ENCODE measurements at places on chromosomes 5 and 9.

DNA sequence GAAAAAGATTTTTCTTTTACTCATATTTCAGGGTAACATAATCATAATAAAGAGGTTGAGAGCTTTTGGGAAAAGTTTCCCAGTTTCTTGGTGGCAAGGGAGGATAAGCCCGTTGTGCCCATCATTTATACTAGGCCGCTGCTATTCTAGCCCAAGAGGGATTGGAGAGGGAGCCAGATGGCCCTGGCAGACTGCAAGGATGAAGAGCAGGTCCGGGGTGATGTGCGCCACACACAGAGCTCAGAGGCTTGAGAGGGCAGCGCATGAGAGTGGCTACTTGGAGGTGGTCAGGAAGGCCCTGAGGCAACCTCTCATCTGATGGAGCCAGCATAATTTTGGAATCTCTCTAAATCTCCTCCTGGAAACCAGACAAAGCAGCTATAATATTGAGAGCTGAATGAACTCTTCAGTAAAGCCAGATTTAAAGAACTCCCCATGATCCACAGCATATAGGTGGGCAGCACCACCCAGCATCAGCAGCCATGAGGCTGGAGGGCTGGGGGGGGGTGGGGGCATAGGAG is 110.1 kb downstream of the MED27 start:
- no peak for DNase-seq

DNA sequence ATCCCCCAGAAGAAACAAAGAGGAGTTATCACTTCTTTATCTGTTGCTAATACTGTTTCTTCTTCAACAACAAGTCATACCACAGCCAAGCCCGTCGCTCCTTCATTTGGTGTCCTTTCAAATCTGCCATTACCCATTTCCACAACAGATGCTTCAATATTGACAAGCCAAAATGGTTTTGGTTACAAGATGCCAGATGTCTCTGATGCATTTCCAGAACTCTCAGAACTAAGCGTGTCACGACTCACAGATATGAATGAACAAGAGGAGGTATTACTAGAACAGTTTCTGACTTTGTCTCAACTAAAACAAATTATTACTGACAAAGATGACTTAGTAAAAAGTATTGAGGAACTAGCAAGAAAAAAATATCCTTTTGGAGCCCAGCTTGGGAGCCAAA is 16.0 kb upstream of the HAND1 start:
- DNase-seq, result no peak

GRCh38 chr9:69121155-69122081 is 52.7 kb upstream of the TJP2 start:
- DNase-seq, result no peak

DNA sequence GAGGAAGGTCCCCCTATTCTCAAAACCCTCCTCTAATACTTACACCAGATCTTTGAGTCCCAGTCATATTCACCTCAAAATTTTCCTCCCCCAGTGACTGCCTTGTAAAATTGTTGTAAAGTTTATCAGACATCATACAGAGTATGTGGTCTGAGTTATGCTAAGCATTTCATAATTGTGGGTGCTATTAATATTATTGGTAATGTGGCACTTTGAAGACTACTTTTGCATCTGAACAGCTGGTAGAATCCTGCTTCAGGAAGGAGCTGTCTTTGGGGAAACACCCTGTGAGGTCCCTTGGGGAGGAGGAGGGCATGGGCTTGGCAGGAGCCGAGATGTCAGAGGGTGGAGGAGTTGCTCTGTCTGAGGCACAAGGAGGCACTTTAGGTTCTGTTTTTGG is 164.9 kb upstream of the ZNF618 start:
- no peak for DNase-seq

DNA sequence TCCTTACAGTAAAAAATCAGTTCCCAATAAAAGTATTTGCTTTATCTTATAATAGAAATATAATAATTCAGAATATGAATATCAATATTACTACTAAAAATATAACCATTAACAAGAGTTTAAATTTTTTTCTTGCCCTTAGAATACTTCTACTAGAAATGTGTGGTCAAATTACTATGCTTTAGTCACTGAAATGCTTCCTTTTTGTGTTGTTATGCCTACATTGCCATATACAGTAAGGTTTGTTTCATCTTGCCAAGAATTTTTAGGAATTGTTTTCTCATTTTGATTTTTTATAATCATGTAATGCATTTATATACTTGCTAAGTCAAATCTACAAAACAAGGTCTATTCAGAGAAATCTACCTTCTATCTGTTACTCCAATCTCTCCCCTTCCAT is 181.7 kb downstream of the CDK5RAP2 start:
- DNase-seq, result no peak

- DNase-seq, result no peak
These were observed 114.6 kb upstream of the SLC12A2 start for GRCh38 chr5:127969002-127969401.

DNA sequence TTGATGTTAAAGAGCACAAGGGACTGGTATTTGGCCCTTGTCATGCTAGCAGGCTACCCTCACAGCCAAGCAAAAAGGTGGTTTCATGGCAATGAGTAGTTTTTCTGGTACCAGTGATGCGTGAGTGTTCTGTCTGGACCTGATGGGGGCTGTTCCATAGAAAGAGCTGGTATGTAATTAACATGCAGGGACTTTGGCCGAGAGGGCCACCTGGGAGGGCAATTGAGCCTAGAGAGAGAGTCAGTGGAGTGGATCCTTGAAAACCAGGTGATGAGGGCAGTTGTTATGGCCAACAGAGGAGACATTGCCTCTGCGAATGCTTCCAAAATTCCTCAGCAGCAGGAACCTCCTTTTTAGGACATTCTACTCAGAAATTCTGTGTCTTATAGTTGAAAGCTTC is 383.3 kb downstream of the PSAT1 start:
- DNase-seq, result no peak

- DNase-seq, result no peak
These were observed 487.0 kb downstream of the MTRR start for GRCh38 chr5:8355981-8356380.

DNA sequence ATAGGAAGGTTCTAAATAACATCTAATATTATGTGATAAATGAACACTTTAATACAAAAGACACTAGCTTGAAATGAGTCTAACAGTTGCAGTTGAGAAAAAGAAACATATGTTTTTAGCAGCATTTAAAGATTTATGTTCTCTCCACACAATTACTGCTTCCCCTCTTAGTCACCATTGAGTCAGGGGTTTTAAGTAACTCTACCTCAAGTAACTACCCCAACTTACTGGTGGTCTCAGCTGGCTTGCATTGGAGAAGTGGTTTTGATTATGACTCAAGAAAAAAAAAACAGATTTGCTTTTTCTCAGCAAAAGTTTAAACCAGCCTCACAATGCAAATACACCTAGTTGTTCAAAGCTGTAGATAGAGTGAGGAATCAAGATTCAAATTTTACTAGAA is 1216.5 kb upstream of the CDH9 start:
- no peak for DNase-seq

- no peak for DNase-seq
These were observed 471.4 kb downstream of the MAN2A1 start for GRCh38 chr5:110161162-110161561.

Measured in iPS DF 6.9 (cell line).